ENCODE measurements at places on chromosomes 7 and 10.

GRCh38 chr7:87231711-87232110 lies 12.2 kb upstream of the TMEM243 start:
- peak; percentile 38 for DNase-seq

DNA sequence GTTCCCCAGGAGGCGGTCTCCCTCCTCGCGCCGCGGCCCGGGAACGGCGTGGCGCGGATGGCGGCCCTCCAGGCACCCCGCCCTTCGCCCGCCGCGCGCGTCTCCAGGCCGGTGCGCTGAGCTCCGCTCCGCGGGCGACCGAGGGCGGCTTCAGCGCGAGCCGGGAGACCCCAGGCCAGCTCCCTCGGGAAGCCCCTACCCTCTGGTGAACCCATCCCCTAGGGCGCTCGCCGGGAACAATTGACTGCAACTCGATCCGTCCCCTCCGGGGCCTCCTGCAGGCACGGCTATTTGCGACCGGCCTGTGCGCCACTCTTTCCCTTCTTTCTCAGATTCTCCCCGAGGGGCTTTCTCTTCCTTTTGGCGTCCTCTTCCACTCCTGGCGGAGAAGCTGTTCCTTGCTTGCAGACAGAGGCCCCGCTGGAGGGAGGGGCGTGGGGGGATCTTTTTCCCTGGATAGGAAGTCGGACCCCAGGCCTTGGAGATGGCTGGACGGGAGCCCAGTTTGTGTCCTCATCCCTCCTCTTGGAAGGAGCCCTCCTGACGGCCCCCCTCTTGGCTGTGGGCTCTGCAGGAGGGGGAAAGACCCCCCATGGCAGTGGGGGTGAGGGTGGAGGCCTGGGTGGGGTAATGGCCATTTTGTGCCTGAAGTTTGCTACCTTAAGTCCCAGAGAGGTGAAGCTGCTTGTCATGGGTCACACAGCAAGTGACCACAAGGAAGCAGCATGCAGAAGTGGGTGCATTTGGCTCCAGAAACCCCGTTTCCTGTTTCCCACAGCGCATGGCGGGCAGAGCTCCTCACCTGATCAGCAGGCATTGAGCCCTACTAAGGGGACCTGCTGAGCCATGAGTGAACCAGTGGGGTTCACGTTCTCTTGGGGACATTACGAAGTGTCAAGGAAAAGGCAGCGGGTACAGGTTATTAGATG lies 171.2 kb upstream of the TNRC18 start:
- DNase-seq: no peak

- DNase-seq: no peak
Observed at GRCh38 chr10:105138358-105138757, 497.3 kb downstream of the SORCS3 start.

GRCh38 chr7:105015390-105015965 lies 1.5 kb downstream of the KMT2E start:
- DNase-seq: no peak

GRCh38 chr7:141640239-141640840 lies 61.6 kb downstream of the DENND11 start:
- DNase-seq: no peak

DNA sequence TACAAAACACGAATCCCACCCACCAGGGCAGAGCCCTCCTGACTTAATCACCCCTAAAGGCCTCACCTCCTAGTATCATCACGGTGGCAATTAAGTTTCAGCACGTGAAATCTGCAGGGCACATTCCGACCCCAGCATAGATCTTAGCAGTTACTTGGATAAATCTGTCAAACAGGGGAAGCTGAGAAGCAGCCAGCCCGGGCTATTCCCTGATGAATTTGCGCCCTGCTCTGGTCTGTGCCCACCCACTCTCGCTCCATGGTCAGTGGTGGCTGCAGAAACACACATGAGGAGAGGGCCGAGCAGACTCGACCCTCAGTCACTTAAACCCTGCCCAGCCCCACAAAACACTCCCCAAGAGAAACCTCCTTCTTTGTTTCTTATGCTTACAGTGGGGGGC lies 28.7 kb downstream of the INSIG1 start:
- no peak for DNase-seq

GRCh38 chr10:121674885-121675284 lies 76.6 kb upstream of the FGFR2 start:
- no peak for DNase-seq

- no peak for DNase-seq
Observed at GRCh38 chr7:19094598-19095352, 22.7 kb downstream of the TWIST1 start.

DNA sequence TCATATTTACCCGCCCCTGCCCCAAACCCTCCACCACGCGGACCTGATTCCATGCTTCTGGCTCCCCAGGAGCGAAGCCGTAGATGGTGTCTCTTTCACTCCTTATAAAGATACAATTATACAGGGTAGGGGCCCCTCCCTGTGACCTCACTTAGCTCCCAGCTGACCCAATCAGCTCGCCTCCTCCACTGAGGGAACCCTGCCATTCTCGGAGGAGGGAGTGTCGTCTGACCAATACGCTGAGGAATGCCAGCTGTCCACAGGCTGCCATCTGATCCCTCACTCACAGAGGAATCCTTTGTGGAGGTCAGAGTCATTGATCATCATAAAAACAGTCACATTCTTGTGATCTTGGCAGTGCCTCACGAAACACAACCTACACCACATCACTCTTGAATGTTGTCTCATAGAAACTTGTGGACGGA lies 67.5 kb upstream of the INSIG1 start:
- DNase-seq: no peak

All from D721Med (cell line).